ENCODE measurements at places on chromosomes 4 and X.

- DNase-seq: no peak
Measured at GRCh38 chrX:33906971-33907370, 225.1 kb downstream of the FAM47A start.

- DNase-seq: no peak
Measured at GRCh38 chr4:74891037-74891436, 41.9 kb upstream of the PARM1 start.

GRCh38 chr4:119643306-119644042 is 14.9 kb upstream of the PDE5A start:
- DNase-seq: no peak

DNA sequence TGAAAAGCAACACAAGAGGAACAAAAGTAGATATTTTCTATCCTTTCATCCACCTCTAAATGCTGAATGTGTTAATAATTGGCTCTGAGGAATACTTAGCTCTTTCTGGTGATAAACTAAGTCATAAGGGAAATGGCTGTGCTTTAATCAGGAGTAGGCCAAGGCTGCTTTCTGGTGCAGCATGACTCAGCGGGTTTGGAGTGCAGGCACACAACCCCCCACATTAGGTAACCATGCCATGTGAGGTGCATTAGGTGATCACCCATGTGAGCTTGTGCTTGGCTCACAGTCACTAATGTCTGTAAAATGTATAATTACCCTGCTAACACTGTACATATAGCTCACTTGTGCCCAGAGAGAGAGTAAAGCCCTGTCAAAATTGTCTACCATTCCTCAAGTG is 57.2 kb downstream of the USP38 start:
- no peak for DNase-seq

GRCh38 chrX:137550665-137551261 is 15.2 kb upstream of the ZIC3 start:
- no peak for DNase-seq

DNA sequence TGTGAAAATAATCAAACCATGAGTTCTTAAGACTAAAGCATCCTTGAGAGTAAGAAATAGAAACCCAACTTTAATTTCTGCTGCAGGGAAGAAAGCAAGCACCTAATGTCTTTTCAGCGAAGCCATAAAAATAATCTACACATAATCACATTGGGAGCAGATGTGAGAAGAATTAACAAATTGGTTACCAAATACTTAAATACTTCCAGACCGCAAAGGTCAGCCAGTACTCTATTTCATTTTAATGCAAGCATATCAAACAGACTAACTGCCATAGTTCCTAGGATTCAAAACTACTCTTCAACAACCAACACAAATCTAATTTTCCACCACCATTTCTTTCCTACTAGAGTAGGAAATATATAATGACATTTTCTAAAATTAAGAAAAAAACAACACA is 144.8 kb upstream of the SLIT2 start:
- DNase-seq: no peak

DNA sequence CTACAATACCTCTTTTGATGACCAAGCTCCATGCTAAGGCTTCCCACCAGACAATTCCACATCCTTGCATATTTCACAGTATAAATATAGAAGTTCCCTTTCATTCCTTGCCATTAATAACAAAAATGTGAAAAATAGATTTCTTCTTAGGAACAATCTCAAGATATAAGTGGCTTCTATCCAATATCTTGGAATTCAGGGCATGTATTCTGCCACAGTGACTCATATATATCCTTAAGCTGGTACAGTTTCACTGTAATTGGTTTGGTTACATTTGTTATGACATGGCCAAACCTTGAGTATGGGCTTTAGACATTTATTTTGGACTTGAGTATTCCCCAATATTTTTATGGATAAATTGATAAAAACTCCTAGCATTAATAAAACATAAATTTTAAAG is 181.7 kb upstream of the DDX53 start:
- no peak for DNase-seq

GRCh38 chr4:158213466-158213865 is 3.2 kb downstream of the TMEM144 start:
- DNase-seq: no peak

DNA sequence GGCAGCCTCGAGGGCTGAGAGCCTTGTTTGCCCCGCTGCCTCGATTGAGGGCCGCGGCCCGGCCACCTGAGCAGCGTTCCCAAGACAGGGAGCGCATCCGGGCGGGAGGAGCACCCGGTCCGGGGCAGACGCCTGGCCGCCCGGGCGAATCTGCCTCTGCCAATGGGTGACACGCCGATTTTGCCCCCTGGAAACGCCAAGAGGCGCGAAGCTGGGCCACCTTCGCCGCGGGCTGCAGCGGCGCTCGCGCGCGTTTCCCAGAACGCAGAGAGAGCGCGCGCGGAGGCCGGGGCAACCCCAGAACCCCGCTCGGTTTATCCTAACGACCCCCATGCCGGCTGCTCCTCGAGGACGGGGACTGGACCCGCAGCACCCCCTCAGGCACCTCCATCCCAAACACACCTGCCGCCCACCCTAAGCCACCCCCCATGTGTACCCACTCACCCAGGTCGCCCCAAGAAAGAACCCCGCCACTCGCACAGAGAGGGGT is 575 bp downstream of the MAP7D2 start:
- DNase-seq: no peak

- no peak for DNase-seq
Measured at GRCh38 chr4:144732584-144733428, 86.8 kb downstream of the HHIP start.

DNA sequence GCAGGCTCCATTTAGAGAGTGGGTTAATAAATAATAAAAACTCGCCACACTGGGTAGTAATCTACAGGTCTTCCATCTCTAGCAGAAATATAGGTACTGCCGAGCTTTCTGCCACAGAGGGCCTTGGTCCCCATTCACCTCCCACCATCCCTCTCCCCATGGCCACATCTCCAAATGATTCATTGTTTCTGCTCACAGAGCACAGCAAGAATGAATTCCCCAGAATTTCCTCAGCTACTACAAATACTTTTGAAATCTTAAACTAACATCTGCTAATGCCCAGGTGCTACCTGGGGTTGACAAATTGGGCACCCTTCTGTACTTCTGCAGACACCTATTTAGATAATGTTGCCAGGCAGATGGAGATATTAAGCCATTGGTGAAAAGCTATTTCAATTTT is 5.1 kb downstream of the PHEX start:
- DNase-seq: no peak

- DNase-seq: no peak
Measured at GRCh38 chr4:6427439-6428090, 44.8 kb downstream of the PPP2R2C start.

DNA sequence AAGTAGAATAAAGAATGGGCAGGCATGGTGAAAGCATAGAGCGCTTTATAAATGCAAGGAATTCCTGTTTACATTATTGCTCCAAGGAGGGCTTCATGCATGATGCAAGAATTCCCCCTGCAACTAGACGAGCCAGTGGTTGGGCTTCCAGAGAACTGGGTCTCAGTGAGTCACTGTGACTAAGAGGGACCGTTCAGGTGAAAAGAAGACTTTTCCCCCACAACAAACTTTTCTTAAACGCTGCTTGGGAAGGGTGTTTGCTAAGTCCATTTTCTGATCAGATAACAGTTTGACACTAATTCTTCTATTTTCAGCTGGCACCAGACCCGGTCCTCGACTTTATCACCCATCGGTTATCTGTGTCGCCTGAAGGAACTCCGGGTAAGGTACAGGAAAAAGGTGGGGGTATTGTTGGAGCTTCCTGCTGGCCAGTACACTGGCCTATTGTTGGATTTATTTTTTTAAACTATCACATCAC is 40.1 kb downstream of the LDB2 start:
- DNase-seq: no peak

DNA sequence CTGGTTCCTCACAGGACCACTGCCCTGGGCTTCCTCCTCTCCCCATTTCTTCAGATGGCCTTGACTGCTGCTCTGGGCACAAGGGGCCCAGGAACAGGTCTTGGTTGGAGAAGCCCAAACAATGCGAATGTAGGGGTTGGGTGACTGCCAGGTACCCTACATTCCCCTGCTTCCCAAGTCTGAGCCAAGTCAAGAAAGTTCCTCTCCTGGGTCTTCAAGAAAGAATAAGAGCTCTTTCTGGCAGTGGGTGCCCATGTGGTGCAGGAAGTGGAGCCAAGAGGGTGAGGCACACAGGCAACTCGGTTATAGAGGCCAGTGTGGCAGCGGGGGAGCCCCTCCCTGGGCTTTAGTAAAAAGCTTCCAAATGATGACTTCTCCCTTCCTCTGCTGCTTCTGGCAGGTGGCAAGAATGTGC is 2.7 kb downstream of the SLC34A2 start:
- DNase-seq: no peak

DNA sequence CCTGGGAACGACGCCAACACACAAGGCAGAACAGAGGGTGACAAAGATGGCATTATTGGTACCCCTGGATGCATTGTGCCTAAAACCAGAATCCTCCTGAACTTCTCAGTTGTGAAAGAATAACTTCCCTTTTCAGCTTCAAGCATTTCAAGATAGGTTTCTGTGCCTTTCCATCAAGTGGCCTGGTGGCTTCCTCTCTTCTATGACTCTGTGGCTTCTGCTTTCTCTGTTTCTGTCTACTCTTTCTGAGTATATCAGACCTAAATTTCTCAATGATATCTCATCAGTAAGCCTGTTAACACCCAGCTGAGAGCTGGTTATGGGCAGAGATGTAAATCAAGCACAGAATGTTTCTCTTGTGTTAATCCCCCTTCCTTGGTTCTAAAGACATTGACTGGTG is 21.4 kb upstream of the FAM9B start:
- DNase-seq: no peak

GRCh38 chr4:5956285-5957021 is 61.8 kb downstream of the C4orf50 start:
- DNase-seq: no peak

DNA sequence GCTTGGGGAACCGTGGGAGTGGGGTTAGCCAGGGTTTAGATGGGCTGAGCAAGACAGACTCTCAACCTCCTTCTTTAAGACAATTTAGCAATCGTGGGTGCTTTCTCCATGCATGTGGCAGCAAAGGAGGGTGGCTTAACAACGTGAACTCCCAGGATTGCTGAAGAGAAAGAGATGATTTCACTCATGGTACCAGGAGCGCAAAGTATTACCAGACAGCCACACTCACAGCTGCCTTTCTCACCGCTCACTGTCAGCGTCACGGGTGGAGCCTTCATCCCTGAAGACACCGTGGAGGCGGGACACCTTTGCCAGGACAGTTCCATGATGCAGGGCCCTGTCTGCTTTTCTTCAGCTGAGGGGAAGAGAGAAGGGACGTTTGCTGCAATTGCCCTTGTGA is 212.5 kb upstream of the PSAPL1 start:
- no peak for DNase-seq

DNA sequence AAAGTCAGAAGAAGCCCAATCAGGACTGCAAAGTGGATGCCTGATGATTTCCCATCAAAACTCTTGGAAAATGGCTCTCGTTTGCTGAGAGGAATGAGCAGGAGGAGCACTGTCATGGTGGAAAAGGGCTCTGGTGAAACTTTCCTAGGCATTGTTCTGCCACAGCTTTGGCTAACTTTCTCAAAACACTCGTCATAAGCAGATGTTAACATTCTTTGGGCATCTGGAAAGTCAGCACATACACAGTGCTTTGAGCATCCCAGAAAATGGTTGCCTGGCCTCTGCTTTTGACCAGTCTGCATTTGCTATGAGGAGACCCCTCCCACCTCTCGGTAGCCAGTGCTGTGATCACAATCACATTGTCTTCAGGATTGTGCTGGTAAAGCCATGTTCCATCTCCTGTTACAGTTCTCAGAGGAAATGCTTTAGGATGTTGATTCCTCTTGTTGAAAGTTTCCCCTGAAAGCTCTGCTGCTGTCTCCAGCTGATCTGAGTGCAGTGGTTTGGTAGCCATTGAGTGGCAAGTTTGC is 25.2 kb upstream of the TBC1D14 start:
- no peak for DNase-seq

DNA sequence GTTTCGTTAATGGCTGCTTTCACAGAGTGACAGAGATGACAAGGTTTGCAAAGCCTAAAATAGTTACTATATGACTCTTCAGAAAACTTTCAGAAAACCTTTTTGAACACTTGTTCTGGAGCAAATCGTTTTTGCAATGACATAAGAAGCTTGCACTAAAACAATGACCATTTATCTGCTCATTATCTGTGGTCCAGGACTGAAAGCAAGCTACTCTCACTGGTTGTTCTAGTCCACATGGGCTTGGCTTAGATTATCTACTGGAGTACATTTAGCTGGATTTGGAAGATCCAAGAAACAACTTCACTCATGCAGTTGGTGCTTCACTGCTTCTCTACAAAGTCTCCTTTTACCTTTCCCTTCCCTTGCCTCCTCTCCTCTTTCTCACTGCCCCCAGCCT is 1836.4 kb upstream of the AGA start:
- no peak for DNase-seq

DNA sequence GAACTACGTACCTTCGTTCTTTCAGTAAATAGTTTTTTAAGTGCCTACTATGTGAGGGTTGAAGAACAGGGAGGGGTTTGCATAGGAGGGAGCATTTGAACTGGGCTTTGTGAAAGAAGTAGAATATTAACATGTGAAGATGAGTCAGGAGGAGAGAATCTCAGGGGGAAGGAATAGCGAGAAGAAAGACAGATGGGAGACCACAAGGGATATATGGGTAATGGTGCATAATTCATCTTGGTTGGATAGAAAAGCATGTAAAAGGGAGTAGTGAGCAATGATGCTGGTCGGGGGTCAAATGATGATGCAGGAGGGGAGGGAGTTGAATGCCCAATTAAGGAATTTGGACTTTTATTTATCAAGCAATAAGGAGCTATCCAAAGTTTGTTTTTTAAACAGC is 52.7 kb downstream of the TMEM164 start:
- no peak for DNase-seq

DNA sequence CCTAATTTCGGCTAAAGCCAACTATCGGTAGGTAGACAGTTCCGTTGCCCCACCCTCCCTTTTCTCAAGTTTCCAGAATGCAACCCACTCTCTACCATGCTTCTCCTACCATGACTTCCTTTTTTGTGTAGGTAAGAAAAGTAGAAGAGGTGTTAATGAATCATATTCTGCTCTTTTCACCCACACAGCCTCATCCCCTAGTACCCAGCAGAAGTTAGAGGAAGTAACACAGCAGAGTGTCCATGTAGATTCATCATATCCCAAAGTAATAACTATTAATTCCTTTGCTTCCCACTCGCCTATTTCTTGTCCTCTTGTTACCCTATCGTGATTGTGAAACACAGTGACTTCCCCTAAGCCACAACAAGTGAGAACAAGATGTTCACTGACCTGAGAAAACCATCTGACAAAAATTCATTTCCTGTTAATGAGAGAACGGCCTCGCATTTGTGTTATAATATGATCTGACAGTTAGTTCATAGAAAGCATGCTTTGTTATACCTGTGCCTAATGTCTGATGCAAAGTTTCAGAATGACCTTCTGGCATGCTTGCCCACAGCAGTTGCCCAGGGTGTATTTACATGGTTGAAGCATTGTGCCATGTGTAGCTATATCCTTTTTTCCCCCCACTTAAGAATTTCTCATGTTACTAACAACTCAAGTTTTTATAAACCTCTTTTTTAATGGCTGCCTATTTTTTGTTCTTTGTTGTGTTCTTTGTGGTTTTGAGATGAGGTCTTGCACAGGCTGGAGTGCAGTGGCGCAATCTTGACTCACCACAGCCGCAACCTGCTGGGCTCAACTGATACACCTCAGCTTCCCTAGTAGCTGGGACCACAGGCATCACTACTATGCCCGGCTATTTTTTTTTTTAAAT is 185.6 kb downstream of the RAP1GDS1 start:
- DNase-seq: no peak

- DNase-seq: no peak
Measured at GRCh38 chr4:81505004-81505598, 33.4 kb upstream of the RASGEF1B start.

- no peak for DNase-seq
Measured at GRCh38 chrX:150047818-150048217, 109.5 kb upstream of the EOLA2 start.

All from amygdala (tissue), 56 donors.